Thoracic aorta (tissue), 2 donors: ENCODE measurements at places on chromosomes 2 and 18.
A peak's percentile ranks its signal among the peaks of the same experiment; 100 is the strongest.

DNA sequence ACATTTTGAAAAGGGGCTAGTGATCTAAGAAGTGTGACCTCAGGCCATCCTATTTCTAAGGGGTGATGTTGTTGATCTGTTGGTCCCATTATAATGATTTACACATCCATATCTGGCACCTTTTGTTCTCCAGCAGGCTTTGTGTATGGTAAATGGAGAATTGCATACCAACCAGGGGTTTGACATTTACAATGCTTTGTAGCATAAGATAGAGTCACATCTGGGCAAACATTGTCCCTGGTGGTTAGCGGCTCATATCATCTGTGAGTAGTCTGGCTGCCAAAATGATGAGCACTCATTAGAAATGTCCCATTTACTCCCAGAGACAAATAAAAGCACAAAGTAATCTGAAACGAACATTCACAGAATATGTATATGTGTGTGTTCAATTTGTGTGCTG lies 1775.5 kb upstream of the CELF4 start:
- no peak for DNase-seq
- no peaks in the 10 kb centered on the region for H3K36me3 ChIP-seq
- no peaks in the 10 kb centered on the region for H3K4me1 ChIP-seq
- H3K4me3 ChIP-seq, result no peak overlapping the region
- H3K27ac ChIP-seq, result no peak overlapping the region

DNA sequence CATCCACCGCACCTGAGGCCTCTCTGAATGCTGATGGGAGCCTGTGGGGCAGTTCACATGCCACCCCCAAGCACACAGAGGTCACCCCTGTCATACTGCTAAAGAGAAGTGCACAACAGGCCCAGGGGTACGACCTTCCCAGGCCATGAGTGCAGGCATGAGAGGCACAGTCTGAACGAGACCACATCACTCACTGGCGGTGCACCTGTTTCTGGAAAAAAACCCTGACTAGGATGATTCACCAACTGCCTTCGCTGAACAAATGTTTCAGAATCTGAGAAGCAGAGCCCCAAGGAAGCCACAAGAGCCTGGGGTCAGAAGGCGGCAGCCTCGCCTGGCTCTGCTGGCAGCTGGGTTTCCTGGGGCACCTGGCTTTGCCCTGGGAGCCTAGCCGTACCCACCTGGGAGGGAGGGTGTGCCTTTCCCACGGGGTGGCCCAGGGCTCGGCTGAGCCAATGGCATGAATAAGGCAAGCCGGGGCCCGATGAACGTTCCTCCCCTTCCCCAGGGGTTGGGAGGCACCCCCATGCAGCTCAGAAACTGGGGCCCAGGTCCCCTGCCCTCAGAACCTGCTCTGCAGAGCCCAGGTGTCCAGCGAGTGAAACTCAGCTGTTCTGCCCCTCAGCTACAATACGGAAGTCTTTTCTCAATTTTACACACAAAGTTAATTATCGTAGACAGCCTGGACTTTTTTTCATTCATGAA lies 73.8 kb downstream of the HDAC4 start:
- H3K27ac ChIP-seq, result no peak overlapping the region
- no peak overlapping the region for H3K4me3 ChIP-seq
- no peaks in the 10 kb centered on the region for H3K27me3 ChIP-seq
- DNase-seq, result no peak

DNA sequence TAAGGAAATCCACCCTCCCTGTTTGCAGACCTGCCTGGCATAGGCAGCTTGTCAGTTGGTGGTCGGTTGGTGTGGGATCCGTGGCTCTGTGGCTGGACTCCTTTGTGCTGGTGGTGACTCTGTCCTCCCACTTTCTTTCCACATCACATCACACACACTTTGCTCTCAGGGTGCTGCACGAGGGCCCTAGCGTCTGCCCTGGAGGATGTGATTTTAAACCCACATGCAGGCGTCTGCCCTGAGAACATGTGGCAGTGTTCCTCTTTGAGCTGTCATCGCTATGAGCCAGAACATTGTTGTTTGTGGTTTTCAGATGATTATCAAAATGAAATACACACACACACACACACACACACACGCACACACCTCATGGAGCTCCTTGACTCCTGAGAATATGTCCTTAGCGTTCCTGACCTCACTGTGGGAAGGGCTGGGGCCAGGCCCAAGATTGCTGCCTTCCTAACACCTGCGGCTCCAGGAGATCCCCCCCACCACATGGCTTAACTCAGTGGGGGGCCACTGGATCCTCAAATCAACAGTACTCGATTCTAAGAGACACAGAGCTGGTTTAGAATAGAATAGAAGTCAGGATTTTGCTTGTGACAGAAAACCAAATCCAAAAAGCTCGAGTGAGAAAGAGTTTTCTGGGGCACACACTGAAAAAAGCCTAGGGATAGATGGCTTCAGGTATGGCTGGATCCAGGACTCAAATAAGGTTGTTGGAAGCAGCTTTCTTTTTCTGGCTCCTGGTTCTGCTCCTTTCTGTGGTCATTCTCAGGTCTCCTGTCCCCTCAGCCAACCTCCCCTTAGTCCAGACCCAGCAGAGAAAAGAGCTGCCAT lies 54.8 kb downstream of the RTP5 start:
- no peaks in the 10 kb centered on the region for H3K27me3 ChIP-seq
- H3K36me3 ChIP-seq, result no peaks in the 10 kb centered on the region
- no peak overlapping the region for H3K27ac ChIP-seq
- H3K4me3 ChIP-seq, result no peak overlapping the region
- H3K4me1 ChIP-seq, result no peaks in the 10 kb centered on the region

GRCh38 chr2:60708630-60709320 lies 47.3 kb upstream of the PAPOLG start:
- no peak for DNase-seq
- no peak overlapping the region for H3K27ac ChIP-seq
- no peaks in the 10 kb centered on the region for H3K27me3 ChIP-seq
- H3K36me3 ChIP-seq, result no peaks in the 10 kb centered on the region
- no peaks in the 10 kb centered on the region for H3K4me1 ChIP-seq

DNA sequence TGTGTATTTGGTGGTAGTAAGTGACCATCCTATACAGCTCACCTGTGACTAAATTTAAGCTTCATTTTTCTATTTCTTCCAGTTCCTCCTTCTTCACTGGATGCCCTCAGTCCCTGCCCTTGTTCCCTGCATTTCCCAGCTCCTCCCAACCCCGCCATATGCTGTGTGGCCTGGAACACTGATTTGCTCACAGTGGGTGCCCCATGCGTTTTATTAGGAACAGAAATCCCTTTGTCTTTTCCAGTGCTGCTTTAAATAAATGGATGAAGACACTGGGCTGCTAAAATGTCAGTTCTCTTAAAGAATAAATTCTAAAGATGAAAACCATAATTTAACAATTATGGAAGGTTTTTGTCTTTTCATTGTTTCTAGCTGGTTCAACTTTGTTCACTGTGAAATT lies 477.3 kb downstream of the DCDC2C start:
- H3K4me3 ChIP-seq, result no peak overlapping the region
- H3K27me3 ChIP-seq, result no peaks in the 10 kb centered on the region
- no peak overlapping the region for H3K27ac ChIP-seq

DNA sequence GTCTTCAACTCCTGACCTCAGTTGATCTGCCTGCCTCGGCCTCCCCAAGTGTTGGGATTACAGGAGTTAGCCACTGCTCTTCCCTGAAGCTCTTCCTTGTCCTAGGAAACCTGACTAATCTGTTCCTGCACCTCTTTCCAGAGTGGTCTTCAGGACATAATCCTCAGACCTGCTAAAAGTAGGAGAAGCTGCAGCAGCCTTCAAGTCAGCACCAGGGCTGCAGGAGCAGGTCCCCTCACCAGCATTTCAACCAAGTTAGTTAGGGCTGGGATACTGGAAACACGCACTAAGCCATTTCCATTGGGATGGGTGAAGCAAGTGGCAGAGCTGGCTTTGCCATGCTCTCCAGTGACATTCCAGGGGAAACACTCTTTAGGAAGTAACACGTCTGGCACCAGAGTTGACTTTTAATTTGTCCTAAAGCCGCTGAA lies 9.9 kb downstream of the NCL start:
- H3K36me3 ChIP-seq, result peaks cover 55% of the 10 kb centered on the region
- no peak for DNase-seq
- H3K27ac ChIP-seq, result peak overlapping the region; percentile 11
- no peaks in the 10 kb centered on the region for H3K4me1 ChIP-seq
- no peaks in the 10 kb centered on the region for H3K27me3 ChIP-seq

GRCh38 chr18:6629635-6630140 lies 99.8 kb upstream of the ARHGAP28 start:
- peaks cover 5% of the 10 kb centered on the region for H3K4me1 ChIP-seq
- H3K27ac ChIP-seq, result no peak overlapping the region
- DNase-seq, result no peak
- H3K36me3 ChIP-seq, result no peaks in the 10 kb centered on the region
- H3K4me3 ChIP-seq, result no peak overlapping the region

DNA sequence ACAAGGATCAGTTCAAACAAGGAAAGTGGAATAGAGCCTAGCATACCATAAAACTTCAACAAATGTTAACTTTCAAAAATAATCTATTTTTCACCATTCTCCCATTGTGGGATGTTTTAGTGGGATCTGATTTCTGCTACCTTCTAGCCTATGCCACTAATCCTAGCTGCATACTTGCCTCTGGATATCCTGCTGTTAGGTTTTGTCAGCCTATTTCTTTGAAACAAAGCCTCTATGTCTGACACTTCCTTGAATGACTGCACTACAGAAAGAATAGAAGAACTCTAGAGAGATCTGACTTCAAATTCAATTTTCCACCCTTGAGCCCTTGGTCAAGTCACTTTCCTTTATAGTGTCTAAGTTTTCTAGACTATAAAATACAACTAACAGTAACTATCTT lies 291.5 kb downstream of the PTH2R start:
- no peaks in the 10 kb centered on the region for H3K4me1 ChIP-seq
- no peak for DNase-seq
- no peaks in the 10 kb centered on the region for H3K27me3 ChIP-seq
- H3K36me3 ChIP-seq, result no peaks in the 10 kb centered on the region
- no peak overlapping the region for H3K27ac ChIP-seq
- no peak overlapping the region for H3K4me3 ChIP-seq

GRCh38 chr18:33097126-33097525 lies 324.3 kb upstream of the KLHL14 start:
- H3K4me1 ChIP-seq, result no peaks in the 10 kb centered on the region
- H3K36me3 ChIP-seq, result no peaks in the 10 kb centered on the region
- H3K27ac ChIP-seq, result no peak overlapping the region
- no peak overlapping the region for H3K4me3 ChIP-seq

GRCh38 chr2:128682266-128682665 lies 363.6 kb upstream of the HS6ST1 start:
- H3K27me3 ChIP-seq, result no peaks in the 10 kb centered on the region
- H3K4me3 ChIP-seq, result no peak overlapping the region
- DNase-seq, result no peak
- H3K27ac ChIP-seq, result no peak overlapping the region
- no peaks in the 10 kb centered on the region for H3K36me3 ChIP-seq
